Stimulated activated CD8-positive, alpha-beta memory T cell treated with anti-CD3 and anti-CD28 coated beads, Interleukin-4, amount 100 ng/mL, for 1 hour (primary cell): ENCODE measurements at places on chromosomes 3 and 15.

DNA sequence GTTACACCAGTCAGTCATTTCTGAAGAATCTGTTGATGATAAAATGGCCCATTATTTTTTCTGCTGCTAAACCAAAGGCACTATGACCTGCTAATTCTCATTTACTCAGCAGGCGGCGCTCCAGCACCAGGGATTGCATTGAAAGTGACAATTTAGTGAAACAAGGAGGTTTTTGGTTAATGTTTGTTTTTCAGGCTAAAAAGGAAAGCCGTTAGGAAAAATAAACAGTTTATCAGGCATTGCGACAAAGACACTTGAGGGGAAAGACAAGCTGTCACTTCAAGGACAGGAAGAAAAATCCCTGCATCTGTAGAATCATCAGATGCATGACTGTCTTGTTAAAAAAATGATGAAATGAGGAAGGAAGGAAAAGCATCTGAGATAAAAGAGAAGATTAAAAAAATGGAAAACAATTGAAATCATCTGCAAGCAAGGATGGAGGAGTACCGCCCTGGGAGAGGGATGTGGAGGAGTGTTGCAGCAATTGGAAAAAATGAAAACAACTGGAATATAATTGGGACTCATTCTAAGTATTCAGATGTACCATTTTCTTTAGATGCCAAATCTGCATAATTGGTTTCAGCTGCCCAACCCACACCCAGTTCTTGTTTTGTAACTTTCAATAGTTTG lies 54.0 kb downstream of the NR1D2 start:
- DNase-seq = peak; percentile 9

DNA sequence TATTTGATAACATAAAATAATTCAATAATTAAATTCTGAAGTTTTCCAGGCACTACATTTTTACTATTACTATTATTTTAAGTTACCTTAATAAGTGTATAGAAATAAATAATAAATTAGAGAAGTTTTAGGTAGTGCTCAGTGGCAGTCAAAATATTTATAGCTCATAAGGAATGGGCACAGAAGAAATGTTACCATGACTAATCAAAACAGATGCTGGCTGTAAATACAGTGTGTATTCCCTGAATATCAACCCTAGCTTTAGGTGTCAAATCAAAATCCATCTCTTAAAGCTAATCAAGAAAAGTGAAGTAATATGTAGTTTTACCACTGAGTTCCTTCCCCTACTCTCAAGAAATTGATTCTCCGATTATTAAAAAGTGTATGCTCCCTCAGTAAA lies 35.5 kb downstream of the ZBTB20 start:
- DNase-seq = no peak

DNA sequence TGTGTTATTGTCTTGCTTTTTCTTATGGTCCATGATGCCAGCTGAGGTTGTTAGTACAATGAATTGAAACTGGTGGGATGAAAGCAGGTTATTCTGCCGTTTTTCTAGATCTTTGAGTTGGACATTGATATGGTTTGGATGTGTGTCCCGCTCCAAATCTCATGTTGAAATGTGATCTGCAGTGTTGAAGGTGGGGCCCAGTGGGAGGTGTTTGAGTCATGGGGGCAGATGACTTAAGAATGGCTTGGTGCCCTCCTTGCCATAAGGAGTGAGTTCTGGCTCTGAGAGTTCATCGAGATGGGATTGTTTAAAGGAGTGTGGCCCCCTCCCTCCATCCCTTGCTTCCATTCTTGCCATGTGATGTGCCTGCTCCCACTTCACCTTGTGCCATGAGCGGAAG lies 80.3 kb upstream of the PIAS1 start:
- DNase-seq = no peak

- no peak for DNase-seq
Observed at GRCh38 chr3:42838571-42838970, 29.3 kb downstream of the ACKR2 start.
